ENCODE measurements at places on chromosomes 5 and 9.

GRCh38 chr9:36174271-36174670 lies 5.1 kb downstream of the CCIN start:
- DNase-seq = no peak

DNA sequence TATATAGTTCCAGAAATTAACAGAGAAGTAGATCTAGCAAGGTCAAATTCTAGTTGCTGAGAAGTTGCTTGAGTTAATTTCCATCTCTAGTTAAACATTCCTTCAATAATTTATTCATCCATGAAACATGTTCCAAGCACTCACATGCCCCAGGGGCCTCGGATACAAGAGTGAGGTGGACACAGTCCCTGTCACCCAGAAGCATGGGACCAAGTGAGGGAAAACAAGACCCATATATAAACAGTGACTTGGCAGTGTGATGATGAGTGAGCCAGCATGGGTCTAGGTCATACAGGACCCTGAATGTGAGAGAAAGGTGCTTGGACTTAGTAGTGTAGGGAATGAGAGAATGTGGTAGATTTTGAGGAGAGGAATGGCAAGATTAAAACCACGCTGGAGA lies 216.9 kb downstream of the TTLL11 start:
- no peak for DNase-seq

GRCh38 chr5:170273968-170274710 lies 23.4 kb downstream of the LCP2 start:
- DNase-seq = no peak

DNA sequence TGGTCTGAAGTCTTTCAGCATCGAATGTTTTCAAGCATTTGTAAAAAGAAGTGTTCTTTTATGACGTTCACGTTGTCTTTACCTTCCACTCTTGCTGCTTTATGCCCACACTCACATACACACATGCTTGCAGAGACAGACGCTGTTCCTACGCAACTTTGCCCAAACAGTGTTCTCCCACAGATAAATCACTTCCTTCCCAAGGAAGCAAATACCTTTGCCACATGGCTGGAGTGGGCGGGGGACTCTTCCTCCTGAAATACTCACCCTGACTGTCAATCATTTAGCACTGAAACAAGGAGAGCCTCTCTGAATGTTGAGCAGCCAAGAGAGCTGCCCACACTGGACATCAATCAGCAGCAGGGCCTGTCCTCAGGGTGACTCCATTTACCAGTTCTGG lies 22.4 kb upstream of the ASTN2 start:
- no peak for DNase-seq

DNA sequence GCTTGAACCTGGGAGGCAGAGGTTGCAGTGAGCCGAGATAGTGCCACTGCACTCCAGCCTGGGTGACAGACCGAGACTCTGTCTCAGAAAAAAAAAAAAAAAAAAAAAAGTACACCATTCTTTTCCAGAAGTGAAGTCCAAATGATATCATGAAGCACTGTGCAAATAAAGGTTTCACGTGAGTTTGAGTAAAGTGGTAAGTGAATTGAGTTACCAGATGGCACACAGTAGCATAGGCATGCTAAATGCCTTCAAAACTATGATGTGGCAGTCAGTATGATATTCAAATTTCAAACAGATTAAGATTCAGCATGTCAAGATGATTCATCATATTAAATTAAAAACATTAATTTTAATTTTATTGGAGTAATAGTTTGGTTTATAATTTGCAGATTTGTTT lies 195.2 kb downstream of the TAF11L14 start:
- no peak for DNase-seq

GRCh38 chr5:39772307-39772706 lies 347.5 kb upstream of the DAB2 start:
- DNase-seq = no peak

DNA sequence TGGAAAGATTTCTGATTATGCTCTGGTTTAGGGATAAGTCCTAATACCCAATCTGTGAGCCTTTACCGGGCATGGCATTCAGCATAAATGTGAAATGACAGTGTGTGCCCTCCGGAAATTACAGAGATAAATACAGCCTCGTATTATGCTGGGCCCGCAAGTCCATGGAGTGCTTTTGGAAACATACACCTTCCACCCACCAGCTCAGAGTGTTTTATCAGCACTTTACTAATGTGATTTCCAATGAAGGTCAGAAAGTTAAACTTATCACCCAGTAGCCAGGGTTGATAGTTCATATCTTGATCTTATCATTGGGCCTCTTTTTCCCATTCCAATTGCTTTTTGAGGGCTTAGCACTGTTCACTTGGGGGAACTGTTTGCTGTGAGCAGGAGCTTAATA lies 94.8 kb downstream of the SGCD start:
- no peak for DNase-seq

- no peak for DNase-seq
Observed at GRCh38 chr9:137716694-137717287, 98.0 kb downstream of the EHMT1 start.

Measured in posterior vena cava (tissue), 2 donors.